GM12891 (cell line): ENCODE measurements at places on chromosomes 3 and 15.

DNA sequence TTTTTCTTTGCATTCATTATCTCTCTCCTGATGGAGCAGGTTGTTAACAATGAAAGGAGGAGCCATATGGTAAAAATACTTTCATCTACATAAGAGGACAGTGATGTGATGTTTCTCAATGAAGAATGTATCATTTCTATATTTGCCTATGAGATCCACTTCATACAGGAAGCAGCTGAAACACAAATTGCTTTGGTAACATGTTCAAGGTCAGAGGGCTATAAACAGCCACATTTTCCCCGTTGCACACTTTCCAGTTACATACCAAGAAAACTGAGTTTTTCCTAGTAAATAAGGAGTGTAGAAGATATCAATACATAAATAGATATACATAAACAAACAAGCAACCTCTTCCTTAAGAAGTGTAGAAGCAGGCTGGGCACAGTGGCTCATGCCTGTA, 32.6 kb upstream of the GYG1 start:
- no peak for DNase-seq

- no peak for DNase-seq
Measured at GRCh38 chr3:47711596-47711995, 70.1 kb downstream of the SMARCC1 start.

- no peak for DNase-seq
Measured at GRCh38 chr3:15443826-15444524, 16.6 kb downstream of the EAF1 start.

DNA sequence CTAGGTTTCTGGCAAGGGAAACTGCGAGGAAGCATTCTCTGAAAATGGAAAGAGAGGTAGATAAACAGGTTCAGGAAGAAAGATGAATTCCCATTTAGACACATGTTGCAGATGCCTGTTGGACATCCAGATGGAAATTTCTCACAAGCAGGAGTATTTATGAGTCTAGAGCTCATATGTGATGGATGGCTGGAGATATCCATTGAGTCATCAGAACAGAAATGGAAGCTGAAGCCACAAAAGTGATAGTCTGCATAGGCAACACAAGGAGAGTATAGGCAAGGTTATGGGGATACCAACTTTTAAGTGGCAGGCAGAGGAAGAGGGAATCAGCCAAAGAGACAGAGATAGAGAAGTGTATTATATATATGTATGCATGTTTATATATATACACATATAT, 6.3 kb upstream of the RAMAC start:
- DNase-seq = no peak

DNA sequence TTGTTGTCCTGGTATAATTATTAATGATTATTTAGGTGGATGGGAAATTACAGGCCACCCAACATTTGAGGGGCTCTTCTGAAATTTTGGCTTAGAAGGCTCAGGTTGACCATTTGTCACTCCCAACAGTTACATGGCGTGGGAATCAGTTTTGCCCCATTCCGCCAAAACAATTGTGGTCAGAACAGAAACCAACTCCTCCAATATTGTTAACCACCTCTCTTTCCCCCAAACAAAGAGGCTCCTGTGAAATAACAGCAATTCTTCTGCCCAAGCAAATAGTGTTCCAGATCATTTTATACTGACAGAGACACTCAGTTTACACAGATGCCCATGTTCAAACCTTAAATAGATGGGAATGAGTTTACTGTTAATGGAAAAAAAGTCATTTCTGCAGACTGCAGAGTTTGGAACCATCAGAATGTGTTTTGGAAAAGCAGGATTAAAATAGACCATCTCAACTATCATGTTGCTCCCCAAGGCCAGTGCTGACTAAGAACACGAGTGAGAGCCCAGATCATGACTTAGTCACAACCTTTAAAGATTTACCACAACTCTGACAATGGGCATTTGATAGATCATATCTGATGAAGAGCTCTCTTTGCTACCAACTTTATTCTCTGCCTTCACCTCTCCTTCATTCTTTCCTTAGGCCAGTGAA, 102.1 kb downstream of the DUT start:
- DNase-seq = no peak

GRCh38 chr3:186920301-186920700, 10.0 kb upstream of the ST6GAL1 start:
- DNase-seq = no peak

- DNase-seq = no peak
Measured at GRCh38 chr3:156174229-156174847, 54.0 kb downstream of the KCNAB1 start.

GRCh38 chr3:24354230-24354629, 140.4 kb downstream of the THRB start:
- no peak for DNase-seq

GRCh38 chr15:95287720-95288103, 1042.8 kb upstream of the NR2F2 start:
- no peak for DNase-seq

GRCh38 chr15:74438721-74439316, 5.1 kb upstream of the SEMA7A start:
- DNase-seq = peak; percentile 73

- no peak for DNase-seq
Measured at GRCh38 chr3:37816271-37816670, 45.4 kb upstream of the CTDSPL start.

DNA sequence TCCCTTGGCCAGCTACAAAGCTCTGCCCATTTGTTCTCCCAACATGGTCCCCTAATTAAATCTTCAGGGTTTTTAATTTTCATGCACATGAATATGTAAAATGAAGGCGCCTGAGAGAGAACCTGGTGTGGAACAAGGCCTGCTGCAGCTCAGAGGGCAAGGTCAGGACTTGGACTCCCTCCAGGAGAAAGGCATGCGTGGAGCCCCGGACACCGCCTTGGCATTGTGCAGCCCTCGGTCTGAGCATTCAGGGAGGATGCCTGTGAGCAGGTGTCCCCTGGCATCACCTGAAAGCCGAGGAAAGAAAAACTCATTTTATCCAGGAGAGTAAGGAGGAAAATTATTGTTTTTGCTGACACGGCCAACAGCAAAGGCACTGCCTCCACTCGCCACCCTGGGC, 33.8 kb upstream of the EPHB1 start:
- DNase-seq = no peak

- DNase-seq = no peak
Measured at GRCh38 chr3:72245183-72245811, 460.3 kb upstream of the PROK2 start.

GRCh38 chr15:95362306-95362705, 968.2 kb upstream of the NR2F2 start:
- no peak for DNase-seq

GRCh38 chr3:67001086-67001861, 3.2 kb downstream of the KBTBD8 start:
- DNase-seq = no peak

DNA sequence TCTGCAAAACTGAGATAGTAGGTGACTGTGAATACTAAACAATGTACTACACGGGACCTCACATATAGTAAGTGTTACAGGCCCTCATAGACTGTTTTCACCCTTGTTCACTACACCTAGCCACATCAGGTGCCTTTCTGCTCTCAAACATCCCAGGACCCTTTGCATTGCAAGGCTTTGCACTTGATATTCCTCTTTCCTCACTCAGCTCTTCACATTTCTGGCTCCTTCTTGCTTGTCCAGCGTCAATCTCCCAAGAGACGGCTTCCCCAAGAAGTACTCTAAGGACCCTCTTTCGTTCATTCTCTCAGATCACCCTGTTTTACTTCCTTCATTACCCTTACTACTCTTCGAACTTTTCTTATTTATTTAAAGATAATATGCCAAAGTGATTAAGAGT, 10.0 kb downstream of the DENND4A start:
- DNase-seq = no peak

GRCh38 chr3:119352034-119352609, 57.9 kb downstream of the ARHGAP31 start:
- DNase-seq = peak; percentile 16

DNA sequence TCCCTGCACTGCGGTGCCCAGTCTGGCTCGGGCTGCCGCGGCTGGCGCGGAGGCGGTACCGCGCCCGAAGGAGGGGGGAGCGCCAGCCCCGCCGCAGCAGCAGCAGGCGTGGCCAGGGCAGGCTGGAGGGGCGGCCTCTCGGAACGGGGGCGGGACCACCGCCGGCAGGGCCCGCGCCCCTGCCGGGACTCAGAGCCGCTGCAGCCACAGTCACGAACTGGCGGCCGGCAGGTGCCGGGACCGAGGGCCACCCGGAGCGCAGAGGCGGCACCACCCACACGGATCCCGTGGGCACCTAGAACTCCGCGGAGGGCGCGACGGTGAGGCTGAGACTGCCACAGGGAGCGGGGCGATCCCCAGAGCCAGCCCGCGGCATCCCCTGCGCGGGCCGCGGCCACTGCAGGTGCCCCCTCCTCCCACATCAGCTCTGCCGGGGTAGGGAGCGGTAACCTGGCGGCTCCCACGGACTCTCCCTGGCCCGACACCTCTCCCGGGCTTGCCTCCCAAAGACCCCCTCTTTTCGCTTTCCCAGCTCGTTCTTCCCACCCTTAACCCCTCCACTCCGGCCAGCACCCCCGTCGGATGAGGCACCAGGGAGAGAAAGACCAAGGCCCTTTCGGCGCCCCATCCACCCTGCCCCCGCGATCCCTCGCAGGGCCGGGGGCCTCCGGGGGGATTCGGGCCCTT, at the start of gene VWA5B2:
VWA5B2 (plus strand) TSS at position 192 of the 687 bp plus-strand sequence. CDS start 944 bp downstream, outside the sequence.
- peak; percentile 96 for DNase-seq

- DNase-seq = no peak
Measured at GRCh38 chr3:53242155-53242554, 13.7 kb downstream of the TKT start.

- no peak for DNase-seq
Measured at GRCh38 chr3:123783050-123783689, 101.0 kb downstream of the MYLK start.

DNA sequence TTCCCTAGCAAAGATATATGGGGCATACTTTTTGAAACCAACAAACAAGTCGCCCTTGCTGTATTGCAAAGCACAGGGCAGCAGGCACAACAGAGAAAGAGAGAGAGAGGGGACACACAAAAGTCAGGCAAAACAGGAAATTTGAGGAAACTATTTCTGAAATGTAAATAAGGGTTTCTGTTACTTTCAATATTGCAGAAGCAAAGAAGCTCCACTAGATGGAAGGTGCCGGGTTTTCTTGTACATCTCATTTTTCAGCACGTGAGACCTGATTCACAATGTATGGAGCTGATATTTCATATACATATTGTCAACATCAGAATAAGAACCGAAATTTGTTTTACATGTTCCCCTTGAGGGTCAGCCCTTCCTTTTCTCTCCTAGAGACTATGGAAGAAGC, 127.4 kb downstream of the FOXP1 start:
- DNase-seq = no peak

- no peak for DNase-seq
Measured at GRCh38 chr15:62058327-62059028, 1.8 kb downstream of the VPS13C start.

GRCh38 chr15:66933932-66934867, 131.2 kb upstream of the SMAD3 start:
- no peak for DNase-seq

- no peak for DNase-seq
Measured at GRCh38 chr3:161559177-161559998, 62.8 kb downstream of the OTOL1 start.

DNA sequence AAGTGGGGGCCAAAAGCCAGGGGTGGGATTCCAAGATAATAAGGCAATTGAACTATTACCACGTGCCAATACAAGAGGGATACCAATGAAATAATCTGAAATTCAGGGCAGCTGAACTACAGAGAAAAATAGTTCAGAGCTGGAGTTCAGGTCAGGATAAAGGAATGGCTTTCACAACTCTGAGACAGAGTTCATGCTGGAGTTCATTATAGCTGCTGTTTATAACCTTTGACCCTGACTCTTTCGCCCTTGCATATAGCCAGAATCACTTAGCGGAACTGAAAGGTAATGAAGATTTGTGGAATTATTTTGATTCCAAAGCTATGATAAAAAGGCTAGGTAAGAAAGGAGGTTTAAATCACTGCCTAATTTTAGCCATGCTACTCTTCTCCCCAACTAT, 55.5 kb upstream of the LRRN1 start:
- DNase-seq = no peak

- DNase-seq = no peak
Measured at GRCh38 chr15:27241943-27242342, 271.0 kb downstream of the GABRG3 start.

DNA sequence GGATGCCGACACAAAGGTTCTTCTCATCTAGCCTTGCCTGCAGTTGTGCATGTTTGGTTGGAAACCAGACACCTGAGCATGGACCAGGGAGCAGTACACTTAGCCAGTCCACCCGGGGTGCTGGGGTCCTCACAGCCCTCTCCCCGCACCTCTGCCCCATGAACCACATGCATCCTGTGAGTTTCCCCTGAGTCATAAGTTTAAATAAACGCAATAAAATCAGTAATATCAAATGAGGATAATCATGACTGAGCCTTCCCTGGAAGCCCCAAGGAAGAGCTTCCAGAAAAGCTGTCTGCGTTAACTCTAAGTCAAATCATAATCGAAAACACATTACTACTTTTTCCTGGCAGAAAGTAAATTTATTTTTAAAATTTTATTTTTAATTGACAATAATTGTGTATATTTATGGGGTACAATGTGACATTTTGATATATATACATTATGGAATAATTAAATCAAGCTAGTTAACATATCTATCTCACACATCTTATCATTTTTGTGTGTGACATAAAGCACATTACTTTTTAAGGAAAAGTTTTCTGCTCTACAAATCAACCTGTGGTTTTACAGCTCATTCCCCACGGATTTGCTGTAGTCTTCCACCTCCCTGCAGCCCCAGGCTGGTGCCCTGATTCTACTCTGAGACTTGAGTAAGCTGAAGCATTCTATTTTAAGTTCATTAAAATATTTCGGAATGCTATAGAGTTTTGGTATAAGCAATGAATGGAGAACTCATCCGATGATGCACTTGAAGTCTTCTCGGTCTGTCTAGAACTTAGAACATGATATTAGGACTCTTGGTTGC, 166.0 kb upstream of the EIF1B start:
- no peak for DNase-seq

- DNase-seq = no peak
Measured at GRCh38 chr3:8996216-8996615, 32.9 kb upstream of the RAD18 start.
